ENCODE measurements at places on chromosomes 3 and 15.

- no peak for DNase-seq
These were observed 153.9 kb upstream of the NR2E3 start for GRCh38 chr15:71656425-71656824.

DNA sequence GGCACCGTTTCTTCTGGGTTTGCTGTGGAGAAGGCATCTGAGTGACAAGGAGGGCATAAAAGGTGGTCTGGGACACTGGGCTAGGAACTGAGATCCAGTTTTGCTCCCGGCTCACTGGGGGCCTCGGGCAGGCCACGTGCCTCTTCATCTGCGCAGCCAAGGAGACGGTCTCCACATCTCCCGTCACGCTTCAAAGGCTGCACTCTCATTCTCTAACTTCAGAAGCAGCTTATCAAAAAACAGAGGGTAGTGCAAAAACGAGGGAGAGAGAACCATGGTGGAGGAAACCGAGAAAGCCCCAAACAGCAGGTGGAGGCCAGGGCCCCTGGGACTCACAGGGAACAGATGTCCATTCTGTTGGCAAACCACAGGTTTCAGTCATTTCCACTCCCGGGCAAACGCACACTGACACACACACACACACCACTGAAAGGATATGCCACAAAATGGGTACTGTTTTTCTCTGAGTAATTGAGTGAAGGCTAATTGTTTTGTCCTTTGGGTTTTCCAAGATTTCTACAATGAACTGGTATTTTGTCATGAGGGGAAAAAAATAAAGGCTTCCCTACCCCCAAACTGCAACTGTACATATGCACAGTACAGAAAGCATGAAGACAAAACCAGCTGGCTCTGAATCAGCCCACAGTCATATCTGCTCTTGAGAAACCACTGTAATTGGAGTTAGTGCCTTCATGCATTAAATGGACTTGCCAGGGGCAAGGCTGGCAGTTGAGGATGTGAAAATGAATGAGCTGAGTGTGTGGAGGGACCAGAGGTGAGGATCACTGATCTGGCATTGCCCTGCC, 71.9 kb downstream of the MGLL start:
- no peak for DNase-seq

- DNase-seq, result no peak
These were observed 38.9 kb upstream of the CLRN1 start for GRCh38 chr3:151011427-151011826.

DNA sequence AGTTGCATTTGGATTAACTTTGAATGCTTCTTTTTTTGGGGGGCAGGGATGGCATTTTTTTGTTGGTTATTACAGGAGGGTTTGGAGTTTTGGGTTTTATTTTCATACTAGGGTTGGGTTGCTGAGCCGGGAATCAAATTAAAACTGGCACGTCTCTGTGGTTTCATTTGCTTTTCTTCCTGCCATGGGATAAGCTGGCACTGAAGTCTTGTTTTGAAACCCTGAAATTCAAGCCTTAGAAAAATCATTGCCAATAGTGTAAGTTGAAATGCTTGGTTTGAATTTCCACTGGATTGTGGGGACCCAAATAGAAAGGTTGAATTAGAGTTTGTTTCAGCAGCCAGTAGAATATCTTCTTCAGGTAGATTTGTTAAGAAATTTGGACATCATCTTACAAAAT, 193.1 kb upstream of the DCBLD2 start:
- DNase-seq, result no peak

DNA sequence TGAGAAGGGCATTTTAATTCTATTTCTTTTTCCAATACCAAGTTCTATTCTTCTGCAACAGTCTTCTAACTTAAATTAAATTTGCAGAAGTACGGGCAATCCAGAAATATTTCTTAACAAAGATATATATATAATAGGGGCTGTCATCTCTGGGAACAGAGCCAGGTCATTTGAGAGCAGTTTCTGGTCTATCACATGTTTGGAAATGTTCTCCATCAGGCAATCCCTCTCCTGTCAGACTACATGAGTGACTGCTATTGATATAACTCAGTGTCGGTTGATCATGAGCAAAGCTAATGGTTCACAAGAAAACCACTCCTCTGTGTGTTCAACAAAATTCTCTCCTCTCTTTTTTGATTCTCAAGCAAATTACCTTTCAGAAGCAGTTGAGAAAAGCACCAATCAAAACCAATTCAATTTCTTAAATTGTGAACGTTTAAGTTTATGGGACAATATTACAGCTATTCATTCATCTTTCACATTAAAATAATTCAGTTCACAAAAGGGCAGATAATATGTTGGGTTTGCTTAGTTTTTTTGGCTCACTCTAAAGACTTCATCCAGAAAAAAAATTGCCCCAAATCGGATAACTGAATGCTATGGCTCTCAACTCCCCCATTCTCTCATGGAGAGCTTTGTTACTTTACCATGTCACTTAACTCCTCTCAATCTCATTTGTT, 152.9 kb upstream of the TGFBR2 start:
- no peak for DNase-seq

DNA sequence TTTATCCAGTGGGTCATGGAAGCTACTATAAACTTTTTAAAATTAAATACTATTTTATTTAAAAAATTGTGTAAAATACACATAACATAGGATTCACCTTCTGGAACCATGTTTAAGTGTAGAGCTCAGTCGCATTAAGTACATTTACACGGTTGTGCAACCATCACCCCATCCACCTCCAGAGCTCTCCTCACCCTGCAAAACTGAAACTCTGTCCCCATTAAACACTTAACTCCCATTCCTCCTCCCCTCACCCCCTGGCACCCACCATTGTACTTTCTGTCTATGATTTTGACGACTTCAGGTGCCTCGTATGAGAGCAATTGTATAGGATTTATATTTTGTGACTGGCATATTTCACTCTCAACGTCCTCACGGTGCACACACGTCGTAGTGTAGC, 70.7 kb downstream of the APBA2 start:
- no peak for DNase-seq

- DNase-seq, result no peak
These were observed 39.0 kb upstream of the CBLB start for GRCh38 chr3:105907777-105908176.

DNA sequence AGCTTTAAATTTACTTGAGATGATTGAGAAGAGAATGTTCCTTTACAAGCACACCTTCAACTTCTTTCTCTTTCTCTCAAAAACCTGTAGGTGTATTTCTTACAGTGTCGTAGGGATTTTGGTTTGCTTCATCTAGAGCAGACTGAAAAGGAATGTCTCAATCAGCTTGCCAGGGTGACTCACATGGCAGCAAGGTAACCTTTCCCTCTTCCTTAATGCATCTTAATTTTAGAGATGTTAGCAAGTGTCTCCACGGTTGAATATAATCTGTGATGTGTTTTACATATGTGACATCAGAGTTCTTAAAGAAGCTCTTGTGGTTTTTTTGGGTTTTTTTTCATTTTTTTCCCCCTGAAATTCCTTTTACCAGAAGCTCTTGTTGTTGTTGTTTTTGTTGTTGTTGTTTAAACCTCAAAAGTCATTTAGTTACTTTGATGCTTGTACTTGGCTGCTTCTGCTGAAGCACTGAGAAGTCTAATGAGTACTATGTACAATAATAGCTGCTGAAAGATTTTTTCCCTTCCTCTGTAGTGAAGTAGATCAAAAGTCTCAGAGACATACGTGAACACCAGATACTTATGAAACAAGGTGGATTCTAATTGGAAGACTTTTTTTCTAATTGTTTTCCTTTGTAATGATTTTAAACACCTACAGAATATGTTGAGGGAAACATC, 83.1 kb downstream of the RETNLB start:
- DNase-seq, result no peak

DNA sequence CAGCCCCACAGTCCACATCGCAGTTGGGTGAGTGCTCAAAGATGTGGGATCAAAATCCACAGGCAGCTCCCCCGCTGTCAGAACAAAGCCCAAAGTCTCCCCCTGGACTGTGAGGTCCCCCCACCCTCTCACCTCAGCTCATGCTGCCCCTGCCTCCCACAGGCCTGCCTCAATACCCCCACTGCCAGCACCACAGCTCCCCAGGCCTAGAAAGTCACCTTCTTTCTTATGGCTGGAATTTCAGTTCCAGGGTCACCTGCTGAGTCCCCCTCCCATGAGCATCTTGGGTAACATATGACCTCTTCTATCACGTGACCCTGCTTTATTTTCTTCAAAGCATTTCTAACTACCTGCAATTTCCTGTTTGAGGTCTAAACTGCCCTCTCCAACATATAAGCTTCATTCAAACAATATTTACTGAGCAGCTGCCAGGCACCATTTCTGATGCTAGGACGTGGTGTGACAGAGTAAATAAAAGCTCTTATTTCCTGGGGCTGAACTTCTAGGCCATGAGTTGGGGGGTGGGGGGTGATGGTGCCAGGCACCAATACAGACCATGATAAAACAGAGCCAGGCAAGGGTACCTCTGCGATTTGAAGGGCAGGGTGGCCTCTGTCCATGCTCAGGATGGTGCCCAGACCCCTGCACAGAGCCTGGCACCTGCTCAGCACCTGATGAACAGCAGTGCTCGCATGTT, 2.4 kb upstream of the TMEM89 start:
- DNase-seq, result no peak

- DNase-seq, result no peak
These were observed 49.5 kb upstream of the PDZRN3 start for GRCh38 chr3:73674280-73674679.

GRCh38 chr15:47822048-47822447, 104.7 kb downstream of the SEMA6D start:
- DNase-seq, result no peak

DNA sequence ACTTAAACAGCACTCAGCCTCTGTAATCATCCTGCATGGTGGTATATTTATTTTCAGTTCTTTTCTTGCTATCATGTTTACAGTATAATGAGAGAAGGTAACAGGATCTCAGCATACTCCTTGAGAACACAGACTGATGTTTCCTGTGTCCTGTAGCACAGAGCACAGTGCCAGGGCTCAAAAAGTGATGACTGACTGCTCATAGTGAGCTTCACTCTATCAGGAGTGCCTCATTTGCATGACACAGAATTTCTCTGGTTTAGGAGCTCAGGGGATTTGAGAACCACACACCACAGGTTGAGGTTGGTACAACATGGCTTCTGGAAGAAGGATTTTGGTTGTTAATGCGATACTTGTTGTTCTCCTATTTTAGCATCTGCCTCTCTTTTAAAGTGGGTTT, 68.5 kb upstream of the SLC2A2 start:
- DNase-seq, result no peak

DNA sequence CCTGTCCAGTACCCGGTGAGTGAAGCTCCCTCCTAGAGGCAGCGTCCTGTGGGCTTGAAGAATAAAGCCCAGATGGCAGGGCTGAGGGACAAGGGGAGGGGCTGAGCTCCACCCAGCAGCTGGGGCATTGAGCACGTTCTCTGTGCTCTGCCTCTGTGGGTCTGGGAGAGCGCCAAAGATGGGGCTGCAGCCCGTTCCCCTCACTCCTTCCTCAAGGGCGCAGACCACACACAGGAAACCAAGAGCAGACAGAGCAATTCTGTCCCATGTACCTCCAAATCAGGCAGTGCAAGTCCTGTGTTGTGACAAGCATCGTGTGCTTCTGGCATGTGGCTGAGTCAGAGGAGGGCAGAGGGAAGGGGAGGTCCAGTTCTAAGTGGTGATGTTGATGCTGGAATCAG, 15.7 kb upstream of the KIF23 start:
- DNase-seq, result no peak
